Activated naive CD4-positive, alpha-beta T cell treated with anti-CD3 and anti-CD28 coated beads for 36 hours (primary cell): ENCODE measurements at places on chromosomes 2 and 18. TPM values are rescaled to one million over a fixed set of nuclear protein-coding genes. Genes with fewer than 3 reads are reported as not detected.

GRCh38 chr18:55229682-55230081 is 270.4 kb upstream of the CCDC68 start:
- no peak overlapping the region for H3K27ac ChIP-seq
- no peak for DNase-seq
- no peak overlapping the region for H3K4me3 ChIP-seq

GRCh38 chr2:53231908-53232307 is 535.7 kb upstream of the CHAC2 start:
- H3K4me1 ChIP-seq: no peaks in the 10 kb centered on the region
- H3K27me3 ChIP-seq: peaks cover 3% of the 10 kb centered on the region
- DNase-seq: no peak
- no peak overlapping the region for H3K27ac ChIP-seq

GRCh38 chr2:42569116-42569711 is 782 bp downstream of the MTA3 start:
- peak overlapping the region; percentile 88 for H3K4me3 ChIP-seq
- peaks cover 26% of the 10 kb centered on the region for H3K4me1 ChIP-seq
- peak; percentile 20 for DNase-seq
- peak overlapping the region; percentile 90 for H3K27ac ChIP-seq
- H3K27me3 ChIP-seq: no peaks in the 10 kb centered on the region

GRCh38 chr2:78431241-78431640 is 594.3 kb upstream of the REG3G start:
- no peak overlapping the region for H3K4me3 ChIP-seq
- no peaks in the 10 kb centered on the region for H3K27me3 ChIP-seq
- no peak overlapping the region for H3K27ac ChIP-seq
- no peaks in the 10 kb centered on the region for H3K36me3 ChIP-seq

RASGRP3 gene
- total RNA-seq: 2.3 TPM

KDM3A gene
- 47.3 TPM for total RNA-seq

ARHGEF33 gene
- not detected for total RNA-seq

CAD gene
- total RNA-seq: 112 TPM

DNA sequence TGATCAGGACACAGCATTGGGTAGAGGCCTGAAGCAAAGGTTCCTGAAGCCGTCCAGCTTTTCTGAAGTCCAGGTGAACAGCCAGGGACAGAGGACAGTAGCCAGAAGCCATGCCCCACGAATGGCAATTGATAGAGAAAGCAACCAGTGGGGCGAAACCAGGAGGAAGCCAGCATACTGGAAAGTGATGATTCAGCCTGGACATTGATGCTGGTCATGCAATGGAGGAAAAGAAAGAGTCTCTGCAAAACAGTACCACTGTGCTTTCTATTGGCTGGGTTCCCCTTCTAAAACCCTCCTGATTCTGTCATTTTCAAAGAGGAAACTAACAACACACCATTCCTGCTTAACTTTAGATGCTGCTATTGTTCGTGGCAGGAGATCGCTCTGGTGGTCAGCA is 221.4 kb upstream of the EPAS1 start:
- H3K27me3 ChIP-seq: no peaks in the 10 kb centered on the region
- DNase-seq: no peak
- no peaks in the 10 kb centered on the region for H3K4me1 ChIP-seq
- H3K4me3 ChIP-seq: no peak overlapping the region
- peaks cover 1% of the 10 kb centered on the region for H3K36me3 ChIP-seq

DNA sequence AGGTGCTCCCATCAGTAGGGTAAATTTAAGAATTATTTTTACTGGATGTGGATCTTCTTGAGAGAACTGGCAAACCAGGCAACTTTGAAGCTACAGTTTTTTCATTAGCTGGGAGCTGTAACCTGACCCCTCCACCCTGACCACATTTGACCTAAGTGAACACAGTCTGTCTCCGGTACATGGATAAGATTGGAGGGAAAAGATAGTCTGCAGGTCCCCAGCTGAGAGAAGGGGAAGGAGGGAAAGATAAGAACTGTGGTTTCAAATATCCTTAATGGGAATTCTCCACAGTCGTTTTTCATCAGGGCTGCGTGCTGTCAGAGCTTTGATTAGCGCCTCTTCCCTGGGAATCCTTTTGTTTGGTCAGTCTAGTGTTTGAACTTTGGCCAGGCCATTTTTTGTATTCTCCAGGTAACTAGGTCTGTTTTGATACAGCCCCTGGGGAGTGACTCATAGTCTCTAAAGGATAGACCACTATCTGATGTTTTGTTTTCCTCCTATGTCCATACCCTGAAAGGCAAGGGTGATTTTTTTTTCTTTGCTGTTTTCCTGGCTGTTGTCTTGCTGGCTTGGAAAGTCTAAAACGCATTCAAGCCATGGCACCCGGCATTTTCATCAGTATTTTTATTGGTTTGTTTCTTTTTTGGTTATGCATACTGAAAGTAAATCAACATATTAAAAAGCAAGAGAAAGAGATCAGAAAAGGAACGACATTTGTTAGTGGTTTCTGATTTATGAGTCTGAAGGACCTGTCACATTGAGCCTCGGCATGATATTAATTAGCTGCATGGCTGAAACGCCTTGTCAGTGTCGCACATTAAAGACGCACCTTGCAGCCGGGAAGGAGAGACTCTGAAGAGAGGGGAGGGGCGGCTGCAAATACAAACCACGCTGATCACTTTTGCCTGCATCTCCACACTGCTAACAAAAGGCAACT is 183.4 kb upstream of the FN1 start:
- H3K4me3 ChIP-seq: peak overlapping the region; percentile 10
- peaks cover 15% of the 10 kb centered on the region for H3K27me3 ChIP-seq
- H3K27ac ChIP-seq: no peak overlapping the region
- peaks cover 6% of the 10 kb centered on the region for H3K4me1 ChIP-seq
- H3K36me3 ChIP-seq: no peaks in the 10 kb centered on the region
- peak; percentile 61 for DNase-seq

DNA sequence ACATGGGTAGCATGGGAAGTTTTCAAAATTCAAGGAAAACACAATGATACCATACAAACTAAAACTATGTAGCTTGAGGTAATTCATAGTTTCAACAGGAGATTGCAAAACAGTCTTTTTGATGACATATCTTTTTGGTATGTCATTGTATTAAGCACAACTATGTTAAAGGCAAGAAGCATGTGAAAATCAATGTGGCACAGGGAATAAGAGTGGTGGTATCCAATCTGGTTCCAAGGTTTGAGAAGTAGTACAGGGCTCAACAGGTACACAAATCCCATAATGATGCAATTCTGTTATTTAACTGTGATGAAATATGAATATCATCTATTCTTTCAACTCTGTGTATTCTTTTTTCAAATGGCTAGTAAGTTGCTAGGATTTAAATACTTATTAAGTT is 16.4 kb upstream of the DLX2 start:
- DNase-seq: no peak
- H3K27me3 ChIP-seq: peaks cover 2% of the 10 kb centered on the region
- no peaks in the 10 kb centered on the region for H3K4me1 ChIP-seq
- no peak overlapping the region for H3K27ac ChIP-seq
- H3K36me3 ChIP-seq: no peaks in the 10 kb centered on the region

- H3K4me1 ChIP-seq: no peaks in the 10 kb centered on the region
- no peaks in the 10 kb centered on the region for H3K36me3 ChIP-seq
- no peak overlapping the region for H3K4me3 ChIP-seq
- H3K27ac ChIP-seq: no peak overlapping the region
Observed at GRCh38 chr18:50651334-50651733, 91.4 kb downstream of the MAPK4 start.

DNA sequence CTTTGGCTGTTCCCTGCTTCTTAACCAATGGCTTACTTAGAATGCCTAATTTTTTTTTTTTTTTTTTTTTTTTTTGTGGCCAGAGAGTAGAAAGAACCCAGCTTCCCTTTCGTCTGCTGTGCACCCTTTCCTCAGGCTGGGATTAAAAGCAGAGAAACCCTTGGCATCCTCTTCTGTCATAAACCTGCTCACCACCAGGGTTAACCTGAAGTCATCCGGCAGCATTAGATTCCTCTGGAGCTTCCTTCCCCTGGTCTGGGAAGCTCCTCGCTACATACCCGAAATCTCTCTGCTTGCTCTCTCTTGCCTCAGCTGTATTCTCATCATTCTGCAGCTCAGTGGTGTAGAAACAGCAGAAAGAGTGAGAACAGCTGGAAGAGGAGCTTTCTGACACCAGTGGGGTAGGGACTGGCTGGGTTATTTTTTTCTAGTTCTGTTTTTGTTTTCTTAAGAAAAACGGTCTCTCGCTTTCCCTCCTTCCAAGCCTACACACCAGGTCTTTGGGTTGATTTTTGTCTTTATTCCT is 339.0 kb upstream of the MEIS1 start:
- H3K27me3 ChIP-seq: no peaks in the 10 kb centered on the region
- H3K4me1 ChIP-seq: no peaks in the 10 kb centered on the region
- no peak overlapping the region for H3K27ac ChIP-seq
- H3K4me3 ChIP-seq: no peak overlapping the region
- DNase-seq: no peak

- H3K27ac ChIP-seq: no peak overlapping the region
- DNase-seq: no peak
- H3K36me3 ChIP-seq: no peaks in the 10 kb centered on the region
- H3K4me3 ChIP-seq: no peak overlapping the region
- no peaks in the 10 kb centered on the region for H3K4me1 ChIP-seq
Observed at GRCh38 chr2:175805442-175806124, 196.5 kb downstream of the LNPK start.

DNA sequence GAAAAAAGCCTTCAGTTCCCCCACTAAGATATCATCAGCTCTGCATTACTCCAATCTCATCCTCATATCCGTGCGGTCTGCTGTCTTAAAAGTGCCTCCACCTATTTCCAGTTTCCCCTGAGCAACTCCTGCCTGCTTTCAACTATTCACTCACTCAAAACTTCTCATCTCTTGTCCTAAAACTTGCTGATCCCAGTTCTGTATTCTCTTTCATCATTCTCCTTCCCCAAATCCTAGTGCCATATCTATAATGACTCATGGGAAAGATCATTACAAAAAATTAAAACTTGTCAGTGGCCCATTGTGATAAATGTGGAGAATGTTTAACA is 20.0 kb downstream of the ACVR1 start:
- peaks cover 16% of the 10 kb centered on the region for H3K36me3 ChIP-seq
- no peak overlapping the region for H3K4me3 ChIP-seq
- H3K27ac ChIP-seq: peak overlapping the region; percentile 68
- DNase-seq: no peak
- peaks cover 42% of the 10 kb centered on the region for H3K4me1 ChIP-seq

DNA sequence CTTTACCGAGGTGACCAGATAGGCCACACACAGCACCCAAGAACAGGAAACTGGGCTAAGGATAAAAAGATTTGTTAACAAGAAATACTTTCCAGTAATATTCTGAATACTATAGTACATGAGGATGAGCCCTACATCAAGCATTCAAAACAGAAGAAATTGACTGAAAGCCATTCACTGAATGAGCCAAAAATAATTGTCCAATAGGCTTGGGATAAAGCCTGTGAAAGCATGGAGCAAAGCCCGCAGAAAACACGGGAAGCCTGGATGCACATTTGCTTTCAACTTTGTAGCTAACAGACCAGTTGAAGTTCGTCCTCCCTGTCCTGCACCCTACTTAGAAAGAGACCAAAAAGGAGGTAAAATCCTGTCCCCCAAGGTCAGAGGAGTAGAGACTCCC is 56.3 kb downstream of the DIPK1C start:
- H3K27ac ChIP-seq: no peak overlapping the region
- peaks cover 19% of the 10 kb centered on the region for H3K4me1 ChIP-seq
- DNase-seq: no peak
- H3K27me3 ChIP-seq: no peaks in the 10 kb centered on the region

KLF11 gene
- 3.0 TPM for total RNA-seq

- DNase-seq: no peak
- peaks cover 6% of the 10 kb centered on the region for H3K36me3 ChIP-seq
- H3K4me1 ChIP-seq: peaks cover 13% of the 10 kb centered on the region
- no peak overlapping the region for H3K27ac ChIP-seq
Observed at GRCh38 chr2:112256654-112257053, 1.8 kb upstream of the ZC3H8 start.

DNA sequence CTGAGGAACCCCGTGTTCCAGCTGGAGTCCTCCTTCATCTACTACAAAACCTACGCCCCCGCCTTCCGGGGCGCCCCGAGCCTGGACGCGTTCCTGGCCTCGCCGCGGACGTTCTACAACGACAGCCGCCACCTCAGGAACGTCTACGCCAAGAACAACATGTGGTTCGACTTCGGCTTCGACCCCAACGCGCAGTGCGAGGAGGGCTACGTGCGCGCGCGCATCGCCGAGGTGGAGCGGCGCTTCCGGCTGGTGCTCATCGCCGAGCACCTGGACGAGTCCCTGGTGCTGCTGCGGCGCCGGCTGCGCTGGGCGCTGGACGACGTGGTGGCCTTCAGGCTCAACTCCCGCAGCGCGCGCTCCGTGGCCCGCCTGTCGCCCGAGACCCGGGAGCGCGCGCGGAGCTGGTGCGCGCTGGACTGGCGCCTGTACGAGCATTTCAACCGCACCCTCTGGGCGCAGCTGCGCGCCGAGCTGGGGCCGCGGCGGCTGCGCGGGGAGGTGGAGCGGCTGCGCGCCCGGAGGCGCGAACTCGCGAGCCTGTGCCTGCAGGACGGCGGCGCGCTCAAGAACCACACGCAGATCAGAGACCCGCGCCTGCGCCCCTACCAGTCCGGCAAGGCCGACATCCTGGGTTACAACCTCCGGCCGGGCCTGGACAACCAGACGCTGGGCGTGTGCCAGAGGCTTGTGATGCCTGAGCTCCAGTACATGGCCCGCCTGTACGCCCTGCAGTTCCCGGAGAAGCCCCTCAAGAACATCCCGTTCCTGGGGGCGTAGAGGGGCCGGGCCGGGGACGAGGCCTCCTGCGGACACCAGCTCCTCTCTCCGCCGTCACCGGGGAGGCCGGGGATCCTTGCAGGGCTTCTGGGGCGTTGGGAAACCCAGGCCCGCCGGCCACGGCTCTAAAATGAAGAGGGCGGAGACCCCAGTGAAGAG is 5.3 kb upstream of the NEU4 start:
- H3K27ac ChIP-seq: no peak overlapping the region
- DNase-seq: peak; percentile 35
- H3K27me3 ChIP-seq: peaks cover 8% of the 10 kb centered on the region
- peaks cover 12% of the 10 kb centered on the region for H3K4me1 ChIP-seq
- no peaks in the 10 kb centered on the region for H3K36me3 ChIP-seq

GPBAR1 gene
- total RNA-seq: 0.10 TPM

MYL1 gene
- total RNA-seq: not detected

DNA sequence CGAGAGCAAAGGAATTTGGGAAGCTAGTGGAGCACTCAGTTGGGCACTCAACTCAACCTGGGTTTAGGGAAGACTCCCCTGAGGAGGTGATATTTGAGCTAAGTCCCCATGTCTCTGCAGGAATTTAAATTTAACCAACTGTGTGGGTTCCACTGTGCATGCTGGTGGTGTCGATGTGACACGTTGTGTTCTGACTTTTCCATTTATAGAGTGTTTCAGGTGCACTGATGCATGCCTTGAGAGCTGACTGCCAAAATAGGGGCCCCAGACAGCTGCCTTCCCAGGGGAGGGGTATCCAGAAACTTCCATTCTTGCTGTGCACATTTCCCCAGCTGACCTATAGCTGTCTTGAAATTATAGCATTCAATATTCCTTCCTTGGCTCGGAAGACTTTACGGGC is 63.7 kb upstream of the BCL2L11 start:
- DNase-seq: no peak
- H3K4me3 ChIP-seq: no peak overlapping the region
- peaks cover 38% of the 10 kb centered on the region for H3K27me3 ChIP-seq
- H3K36me3 ChIP-seq: peaks cover 5% of the 10 kb centered on the region

MERTK gene
- 0.57 TPM for total RNA-seq
